ENCODE measurements at places on chromosomes 3 and 15.

DNA sequence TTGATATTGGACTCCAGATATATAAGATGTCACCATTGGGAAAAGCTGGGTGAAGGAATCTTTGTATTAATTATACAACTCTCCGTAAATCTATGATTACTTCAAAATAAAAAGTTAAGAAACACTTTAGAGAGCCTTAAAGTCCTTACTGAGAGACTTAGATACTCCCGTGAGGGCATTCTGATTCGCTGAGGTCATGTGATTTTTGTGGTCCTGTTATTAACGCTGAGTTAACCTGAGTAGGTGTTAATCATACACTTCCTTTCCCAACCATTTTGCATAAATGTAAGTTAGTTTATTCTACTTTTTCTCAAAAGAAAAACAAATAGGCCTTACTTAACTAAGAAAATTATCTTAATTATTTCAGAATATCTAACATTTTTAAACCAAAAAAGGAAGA is 67.1 kb upstream of the LMOD3 start:
- DNase-seq = no peak

DNA sequence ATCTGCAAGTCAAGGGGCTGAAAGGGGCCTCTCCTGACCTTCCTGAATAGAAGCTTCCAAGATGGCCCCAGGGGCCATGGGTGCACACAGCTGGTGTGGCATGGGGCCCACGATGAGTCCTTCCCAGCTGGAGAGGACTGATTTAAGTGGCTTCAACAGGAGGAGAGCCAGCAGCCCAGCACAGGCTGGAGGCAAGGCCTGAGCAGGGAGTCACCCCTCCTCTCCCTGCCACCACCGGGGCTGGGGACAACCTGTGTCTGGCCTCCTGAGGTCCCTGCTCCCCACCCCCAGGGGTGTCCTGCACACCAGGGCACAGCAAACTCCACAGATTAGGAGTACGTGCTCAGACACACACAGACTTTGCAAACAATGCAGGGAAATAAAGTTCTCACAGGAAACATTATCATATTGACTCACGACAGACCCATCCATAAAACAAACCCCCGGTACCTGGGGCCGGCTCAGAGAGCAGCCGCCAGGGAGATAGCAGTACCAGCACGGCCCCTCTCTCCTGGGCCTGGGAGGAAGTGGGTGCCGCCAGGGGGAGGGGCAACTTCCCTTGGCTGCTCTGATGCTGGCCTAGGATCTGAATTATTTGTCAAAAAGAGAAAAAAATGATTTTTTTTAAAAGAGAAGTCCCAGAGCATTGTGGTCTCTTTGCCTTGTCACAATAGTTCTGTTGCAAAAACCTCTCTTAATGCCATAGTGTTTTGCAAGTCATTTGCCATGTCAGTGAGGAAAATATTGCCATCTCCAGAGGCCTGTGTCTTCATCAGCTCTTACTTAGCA is 21.9 kb upstream of the TSEN2 start:
- no peak for DNase-seq

DNA sequence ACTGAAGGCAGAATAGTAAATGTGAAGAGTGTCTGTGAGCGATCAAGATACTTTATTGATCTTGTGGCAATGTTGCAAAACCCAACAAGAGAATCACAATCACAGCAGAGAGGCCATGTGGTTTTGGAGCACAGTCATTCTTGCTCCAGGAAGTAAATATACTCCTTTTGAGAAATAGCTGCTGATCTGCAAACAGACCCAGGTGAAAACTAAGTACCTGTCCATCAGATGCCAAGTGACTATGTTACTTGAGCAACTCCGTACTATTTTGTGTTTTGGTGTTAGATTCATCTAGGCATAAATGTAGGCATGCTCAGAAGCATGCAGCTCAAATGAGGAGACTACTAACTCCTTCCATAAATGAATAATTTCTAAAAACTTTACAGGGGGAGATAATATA is 627.9 kb downstream of the ZBBX start:
- DNase-seq = no peak

DNA sequence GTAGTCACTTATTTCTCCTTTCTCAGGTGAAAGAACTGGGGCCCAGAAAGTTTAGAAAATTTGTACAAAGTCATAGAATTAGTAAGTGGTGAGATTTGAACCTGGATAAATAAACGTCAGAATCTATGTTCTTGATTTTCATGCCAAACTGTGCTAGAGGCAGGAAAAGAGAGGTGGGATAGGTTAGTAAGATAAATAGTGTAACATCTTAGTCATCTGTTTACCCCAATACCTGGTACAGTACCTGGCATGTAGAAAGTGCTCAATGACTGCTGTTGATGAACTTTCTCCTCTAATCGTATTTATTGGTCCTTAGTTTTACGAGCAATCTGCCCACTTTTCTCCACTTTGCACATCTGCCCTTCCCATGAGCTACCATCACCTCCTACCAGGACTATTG is 124.9 kb downstream of the MITF start:
- no peak for DNase-seq

DNA sequence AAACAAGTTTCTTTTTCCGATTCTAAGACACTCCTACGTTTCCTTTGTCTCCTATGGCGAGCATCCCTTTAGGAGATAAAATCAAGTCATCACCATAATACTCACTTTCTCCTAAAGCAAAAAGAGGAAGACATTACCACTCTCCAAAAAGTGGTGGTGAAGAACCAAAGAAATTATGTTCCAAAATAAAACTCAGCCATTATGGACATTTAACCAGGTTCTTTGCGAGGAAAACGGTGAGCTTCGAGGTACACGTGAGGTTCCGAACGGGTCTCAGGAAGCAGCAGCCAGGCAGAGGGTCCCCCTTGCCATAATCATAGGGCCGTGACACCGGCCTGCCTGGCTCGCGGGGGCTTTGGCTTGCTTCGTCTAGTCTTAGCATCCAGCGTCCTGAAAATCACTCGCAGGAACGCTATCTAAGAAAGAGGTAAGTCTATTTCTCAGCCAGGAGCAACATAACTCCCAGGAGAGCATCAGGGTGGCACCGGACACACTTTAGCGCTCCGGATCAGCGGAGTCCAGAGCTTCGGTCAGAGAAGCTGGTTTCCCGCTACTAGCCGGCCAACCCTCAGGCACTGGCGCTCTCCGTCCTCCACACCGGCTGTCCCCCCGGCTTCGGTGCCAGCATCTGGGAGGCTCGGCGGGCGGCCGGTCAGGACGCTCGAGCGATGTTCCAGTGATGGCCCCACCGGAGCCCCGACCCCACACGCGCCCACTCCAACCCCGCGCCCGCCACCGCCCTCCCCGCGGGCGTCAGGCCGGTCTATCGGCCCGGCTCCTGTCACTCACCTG is 581 bp downstream of the IP6K1 start:
- no peak for DNase-seq

DNA sequence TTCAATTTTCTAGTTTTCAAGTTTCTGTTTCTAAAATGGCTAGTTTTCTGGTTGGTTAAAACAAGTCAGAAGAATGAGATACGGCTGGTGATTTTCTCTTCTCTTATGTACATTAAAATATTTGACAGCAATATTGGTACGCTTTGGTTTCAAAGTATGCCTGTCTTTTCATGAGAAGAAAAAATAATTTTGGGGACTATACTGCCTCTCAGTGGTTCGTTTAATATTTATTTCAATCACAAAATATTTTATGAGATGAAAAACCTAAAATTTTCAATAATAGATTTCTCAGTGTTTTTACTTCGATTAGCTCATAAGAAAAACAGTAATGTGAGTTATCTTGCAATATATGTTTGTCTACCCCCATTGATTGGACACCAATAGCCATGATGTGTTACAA is 72.8 kb upstream of the AADACL2 start:
- DNase-seq = no peak

- DNase-seq = no peak
Observed at GRCh38 chr3:131082246-131082645, 55.6 kb downstream of the NEK11 start.

DNA sequence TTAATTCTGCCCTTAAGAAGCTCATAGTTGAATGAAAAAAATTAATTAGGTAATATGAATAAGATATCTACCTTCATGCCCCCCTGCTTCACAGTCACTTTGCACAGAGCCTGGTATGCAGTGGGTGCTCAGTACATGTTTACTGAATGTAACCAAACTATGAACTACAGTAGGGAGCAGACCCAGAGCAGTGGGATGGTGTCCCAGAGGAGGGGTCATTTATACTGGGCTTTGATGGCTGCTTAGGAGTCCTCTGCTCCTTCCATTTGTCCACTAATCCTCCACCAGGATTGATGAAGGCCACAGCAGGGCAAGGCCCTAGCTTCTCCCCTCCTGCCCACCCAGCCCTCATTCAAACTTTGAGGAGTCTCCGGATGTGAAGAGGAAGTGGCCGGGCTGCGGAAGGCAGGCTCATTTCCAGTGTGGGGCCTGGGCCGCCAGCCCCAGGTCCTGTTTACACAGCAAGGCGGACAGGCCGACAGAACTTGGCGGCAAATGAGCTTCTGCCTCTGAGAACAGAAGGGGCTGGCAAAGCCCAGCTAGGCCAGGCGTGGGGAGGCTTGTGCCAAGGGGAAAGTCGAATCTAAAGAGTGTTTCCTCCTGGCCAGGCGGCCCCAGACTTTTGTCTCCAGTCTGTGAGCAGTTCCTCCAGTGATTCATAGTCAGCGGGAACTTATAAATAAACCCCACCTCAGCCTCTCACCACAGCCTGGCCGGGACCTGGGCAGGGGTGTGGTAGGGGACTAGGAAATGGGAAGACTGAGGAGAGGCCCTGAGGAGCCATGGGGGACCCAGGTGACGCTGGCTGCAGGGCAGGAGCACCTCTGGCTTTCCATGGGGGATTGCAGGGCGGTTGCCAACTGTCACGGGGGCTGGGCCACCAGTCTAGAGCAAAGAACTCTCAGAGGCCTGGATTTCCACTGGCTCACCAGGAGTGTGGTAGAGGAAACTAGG is 51.6 kb upstream of the LCTL start:
- no peak for DNase-seq

- DNase-seq = peak; percentile 48
Observed at GRCh38 chr3:122151480-122151879, 32.0 kb upstream of the CASR start.

DNA sequence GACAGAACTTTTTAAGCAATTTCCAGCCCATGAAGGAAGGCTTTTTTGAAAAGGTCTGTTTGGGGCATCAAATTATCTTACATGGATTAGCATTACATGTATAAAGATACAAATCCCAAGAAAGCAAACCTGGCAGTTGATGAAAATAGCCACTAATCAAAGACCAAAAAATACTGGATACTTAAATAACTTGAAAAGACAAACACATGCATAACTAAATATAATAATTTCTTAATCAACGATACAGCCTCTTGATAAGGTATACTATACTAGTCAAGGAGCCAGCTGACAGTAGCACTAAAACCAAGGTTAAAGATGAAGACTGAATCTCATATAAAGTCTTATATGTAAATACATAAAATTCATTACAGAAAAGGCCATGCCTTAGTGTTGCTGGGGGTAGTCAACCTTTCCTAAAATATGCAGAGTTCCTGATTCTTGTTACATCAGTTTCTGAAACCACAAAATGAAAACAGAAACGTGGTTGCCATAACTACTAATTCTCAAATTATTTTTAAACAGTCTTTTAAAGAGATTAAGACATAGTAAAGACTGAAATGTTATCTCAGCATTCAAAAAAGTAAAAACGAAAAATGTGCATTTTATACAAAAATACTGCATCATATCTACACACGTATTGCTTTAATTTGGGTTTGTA is 2.0 kb downstream of the ANKRD28 start:
- no peak for DNase-seq

GRCh38 chr3:21750080-21750696 is 822 bp downstream of the ZNF385D start:
- no peak for DNase-seq

- no peak for DNase-seq
Observed at GRCh38 chr3:38382506-38383080, 36.0 kb downstream of the XYLB start.

GRCh38 chr15:96353930-96354730 is 23.6 kb downstream of the NR2F2 start:
- no peak for DNase-seq

DNA sequence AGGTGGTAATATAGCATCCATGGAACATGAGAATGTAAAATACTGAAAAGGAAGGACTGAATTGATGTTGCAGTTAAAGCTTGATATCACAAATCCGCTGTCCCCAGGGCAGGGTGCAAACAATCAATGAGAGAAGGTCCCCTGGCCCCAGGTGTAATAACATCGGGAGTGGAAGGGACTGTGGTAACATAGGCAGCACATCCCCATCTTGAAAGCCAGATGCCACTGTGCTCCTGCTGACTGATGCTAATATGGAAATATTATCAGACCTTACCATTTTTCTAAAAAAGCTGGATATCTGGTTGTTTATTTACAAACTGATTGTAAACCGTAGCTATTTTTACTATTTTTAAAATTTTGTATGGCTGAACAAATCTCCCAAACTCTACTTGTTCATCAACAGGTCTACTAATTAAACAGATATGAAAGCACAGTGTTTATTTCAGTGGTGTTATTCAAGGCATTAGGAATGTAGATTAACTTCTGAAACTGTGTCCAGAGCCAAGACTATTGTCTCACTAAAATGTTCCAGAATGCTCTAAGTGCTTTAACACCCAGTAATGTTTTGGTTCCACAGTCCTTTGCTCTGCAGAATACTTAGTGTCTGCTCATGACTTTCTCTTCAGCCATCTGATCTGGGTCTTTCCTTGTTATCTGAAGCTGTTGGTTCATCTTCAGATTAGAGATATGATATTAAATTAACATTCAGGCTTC is 386.0 kb upstream of the RARB start:
- no peak for DNase-seq

- DNase-seq = no peak
Observed at GRCh38 chr3:10941972-10942371, 50.6 kb upstream of the SLC6A1 start.

- DNase-seq = no peak
Observed at GRCh38 chr3:58191361-58191991, 19.3 kb downstream of the DNASE1L3 start.

- no peak for DNase-seq
Observed at GRCh38 chr15:41494922-41495735, 1.5 kb downstream of the ITPKA start.

DNA sequence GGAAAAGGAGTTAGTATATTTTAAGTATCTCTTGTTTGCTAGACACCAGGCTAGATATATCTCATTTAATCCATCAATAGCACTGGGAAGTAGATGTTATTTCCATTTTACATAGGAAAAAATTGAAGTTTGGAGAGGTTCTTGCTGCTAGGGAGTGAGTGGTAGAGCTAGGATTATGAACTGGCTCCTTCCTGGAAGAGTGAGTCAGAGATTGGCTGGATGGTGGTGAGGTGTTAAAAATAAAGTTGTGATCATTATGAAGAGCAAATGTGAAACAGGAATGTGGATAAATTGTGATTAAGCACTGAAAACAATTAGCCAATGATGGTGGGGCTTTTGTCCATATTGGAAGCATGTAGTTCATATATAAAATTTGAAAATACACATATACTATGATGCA is 234.2 kb downstream of the WNT5A start:
- DNase-seq = no peak

- DNase-seq = no peak
Observed at GRCh38 chr15:99424978-99425656, 140.7 kb upstream of the MEF2A start.

- no peak for DNase-seq
Observed at GRCh38 chr3:111547631-111548030, 5.6 kb downstream of the CD96 start.

GRCh38 chr3:42739401-42740158 is 33.5 kb downstream of the CCDC13 start:
- no peak for DNase-seq

GRCh38 chr3:179950840-179951239 is 85.9 kb downstream of the PEX5L start:
- DNase-seq = no peak
